NCI-H2171 (cell line): ENCODE measurements at places on chromosomes 7 and 10.

GRCh38 chr7:92735707-92736106 lies 100.7 kb downstream of the CDK6 start:
- no peak for DNase-seq

GRCh38 chr10:48701139-48701901 lies 16.6 kb downstream of the WDFY4 start:
- no peak for DNase-seq

GRCh38 chr10:1942478-1942877 lies 205.2 kb upstream of the ADARB2 start:
- DNase-seq, result no peak

DNA sequence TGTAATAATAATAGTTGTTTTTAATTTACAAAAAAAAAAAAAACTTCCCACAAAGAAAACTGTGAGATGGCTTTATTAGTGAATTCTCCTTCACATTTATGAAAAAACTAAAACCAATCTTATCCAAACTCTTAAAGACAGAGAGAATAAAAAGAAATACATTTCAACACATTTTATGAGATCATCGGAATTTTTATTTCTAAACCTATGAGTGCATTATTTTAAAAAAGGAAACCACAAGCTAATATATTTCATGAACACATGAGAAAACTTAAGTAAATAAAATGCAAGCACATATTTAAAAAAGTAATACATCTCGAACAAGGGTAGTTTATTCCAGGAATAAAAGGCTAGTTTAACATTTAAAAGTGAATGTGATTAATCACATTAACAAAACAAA lies 31.5 kb downstream of the C7orf25 start:
- no peak for DNase-seq

DNA sequence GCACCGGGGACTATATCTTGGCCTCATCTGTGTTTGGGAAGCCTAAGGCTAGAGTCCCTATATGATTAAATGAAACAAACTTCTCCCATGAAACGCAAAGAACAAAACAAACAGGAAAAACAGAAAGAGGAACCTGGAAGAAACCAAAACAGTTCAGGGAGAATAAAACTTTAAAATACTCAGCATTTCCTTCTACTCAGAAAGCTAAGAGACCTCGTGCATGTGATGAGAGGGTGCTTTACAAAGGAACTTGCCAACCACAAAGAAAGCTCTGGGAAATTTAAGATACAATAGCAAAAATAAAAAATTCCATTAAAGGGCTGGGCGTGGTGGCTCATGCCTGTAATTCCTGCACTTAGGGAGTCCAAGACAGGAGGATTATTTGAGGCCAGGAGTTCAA lies 6.9 kb downstream of the PILRA start:
- DNase-seq, result no peak
